ENCODE measurements at places on chromosomes 12 and 14.

GRCh38 chr14:94638339-94638738, 26.1 kb downstream of the SERPINA3 start:
- no peak for DNase-seq

DNA sequence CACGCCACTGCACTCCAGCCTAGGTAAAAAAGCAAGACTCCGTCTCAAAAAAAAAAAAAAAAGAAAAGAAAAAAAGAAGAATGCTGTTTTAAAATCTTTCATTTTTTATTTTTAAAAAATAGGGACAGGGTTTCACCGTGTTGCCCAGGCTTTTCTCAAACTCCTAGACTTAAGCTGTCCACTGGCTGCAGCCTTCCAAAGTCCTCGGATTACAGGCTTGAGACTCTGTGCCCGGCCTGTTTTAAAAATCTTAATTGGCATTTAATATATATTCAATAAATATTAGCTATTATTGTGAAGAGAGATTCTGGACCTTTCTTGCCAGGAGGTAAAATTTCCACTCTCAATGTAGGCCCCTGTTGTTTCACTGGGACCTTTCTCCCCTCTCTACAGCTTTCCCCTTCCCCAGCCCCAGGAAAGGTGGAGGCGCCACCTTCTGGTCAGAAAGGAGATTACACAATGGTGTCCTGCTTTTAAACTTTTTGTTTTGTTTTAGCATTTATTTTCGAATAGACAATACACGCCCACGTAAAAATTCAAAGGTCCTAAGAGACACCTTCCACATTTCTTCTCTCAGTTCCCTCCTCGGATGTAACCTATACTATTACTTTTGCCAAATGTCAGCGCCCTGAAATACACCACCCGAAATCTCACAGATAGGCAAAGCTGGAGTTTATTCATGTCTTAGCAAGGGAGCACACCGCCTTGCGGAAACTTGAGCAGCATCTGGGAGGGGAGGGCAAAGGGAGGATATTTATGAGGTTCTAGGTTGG, 23.8 kb upstream of the PHC1 start:
- peak; percentile 14 for DNase-seq

- DNase-seq, result no peak
Observed at GRCh38 chr12:23431006-23431405, 518.5 kb downstream of the SOX5 start.

DNA sequence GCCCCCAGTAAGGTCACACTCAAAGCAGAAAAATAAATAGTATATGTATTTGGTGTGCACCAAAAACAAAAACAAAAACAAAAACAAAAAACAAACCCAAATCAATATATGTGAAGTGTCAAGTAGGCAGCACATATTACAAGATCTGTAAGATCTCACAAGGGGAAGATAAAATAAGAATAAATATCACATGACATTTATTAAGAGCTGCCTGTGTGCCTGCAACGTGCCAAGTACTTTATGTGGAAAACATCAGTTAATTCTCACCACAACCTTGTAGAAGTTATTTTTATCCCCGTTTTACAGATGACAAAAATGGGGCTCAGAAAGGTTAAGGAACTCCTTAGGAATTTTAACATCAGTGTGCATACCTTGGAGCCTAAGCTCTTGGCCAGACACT, 26.6 kb downstream of the TRIM9 start:
- DNase-seq, result no peak

DNA sequence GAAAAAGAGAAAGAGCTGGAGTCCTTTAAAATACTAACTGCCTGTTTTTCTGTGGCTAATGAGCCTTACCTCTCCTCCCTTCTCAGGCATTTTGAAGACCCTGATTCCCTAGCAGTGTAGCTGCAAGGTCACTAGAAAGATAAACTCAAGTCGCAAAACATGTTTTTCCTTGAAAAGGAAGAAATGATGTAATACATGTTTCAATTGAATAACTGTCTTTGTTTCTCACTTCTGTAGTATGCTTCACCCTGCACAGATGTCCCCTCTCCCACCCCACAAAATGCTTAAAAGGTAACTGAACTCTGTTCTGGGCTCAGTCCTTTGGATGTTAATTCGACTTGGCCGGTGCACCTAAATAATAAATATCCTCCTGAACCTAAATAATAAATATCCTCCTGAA, 1350.3 kb downstream of the TMEM121 start:
- DNase-seq, result no peak

DNA sequence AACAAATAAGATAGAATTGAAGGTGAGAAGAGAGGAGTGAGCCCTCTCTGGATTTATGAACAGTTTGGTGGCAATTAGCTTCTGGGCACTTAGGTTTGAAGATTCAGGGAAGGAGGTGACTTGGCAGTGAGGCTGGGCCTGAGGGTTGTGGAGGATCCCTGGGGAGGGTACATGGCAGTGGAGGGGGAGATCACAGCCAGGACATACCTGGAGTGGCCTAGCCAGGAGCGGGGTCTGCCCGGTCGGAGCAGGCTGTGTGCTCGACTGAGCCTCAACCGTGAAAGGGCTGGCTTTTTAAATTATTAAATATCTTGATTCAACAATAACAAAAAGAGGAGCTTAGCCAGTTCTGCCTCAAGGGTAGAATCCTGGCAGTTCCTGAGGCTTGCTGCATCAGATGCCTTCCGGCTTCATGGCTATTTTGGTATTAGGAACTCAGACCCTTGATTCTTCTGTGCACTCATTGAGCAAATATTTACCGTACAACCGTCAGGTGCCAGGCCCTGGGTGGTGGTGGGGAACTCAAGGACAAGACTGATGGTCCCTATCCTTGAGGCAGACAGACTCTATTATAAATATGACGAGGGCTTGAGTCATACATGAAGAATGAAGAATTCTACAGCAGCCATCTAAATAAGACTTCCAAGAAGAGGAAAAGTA, 73.4 kb downstream of the SPTB start:
- peak; percentile 28 for DNase-seq

GRCh38 chr14:72744416-72745120, 149.3 kb downstream of the DPF3 start:
- DNase-seq, result no peak

DNA sequence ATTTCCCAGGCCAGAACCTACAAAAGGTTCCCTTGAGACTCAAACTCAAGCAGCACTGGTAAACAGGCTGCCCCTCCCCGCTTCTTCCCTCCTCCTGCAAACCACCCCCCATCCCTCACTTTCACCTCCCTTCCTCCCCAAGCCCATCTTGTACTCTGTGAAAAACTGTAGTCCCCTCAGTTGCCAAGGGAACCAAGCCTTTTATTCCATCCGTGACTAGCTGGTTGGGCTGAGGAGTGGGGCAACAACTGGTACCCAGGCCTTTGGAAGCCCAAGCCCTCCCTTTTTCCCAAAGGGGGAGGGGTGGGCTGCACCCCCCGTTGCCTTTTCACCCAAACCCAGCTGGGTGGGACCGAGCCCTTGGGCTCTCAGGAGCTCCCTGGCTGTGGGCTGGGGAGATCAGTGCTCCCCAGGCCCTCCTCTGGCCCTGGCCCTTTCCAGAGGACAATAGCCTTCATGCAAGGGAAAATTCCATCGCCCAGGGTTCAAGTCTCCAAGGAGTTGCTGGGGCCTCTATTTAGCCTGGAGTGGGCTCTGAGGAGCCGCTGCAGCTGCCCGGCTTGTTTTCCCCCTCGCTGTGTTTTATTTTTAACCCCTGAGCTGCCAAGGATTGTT, 61.9 kb downstream of the ZFP36L1 start:
- no peak for DNase-seq

DNA sequence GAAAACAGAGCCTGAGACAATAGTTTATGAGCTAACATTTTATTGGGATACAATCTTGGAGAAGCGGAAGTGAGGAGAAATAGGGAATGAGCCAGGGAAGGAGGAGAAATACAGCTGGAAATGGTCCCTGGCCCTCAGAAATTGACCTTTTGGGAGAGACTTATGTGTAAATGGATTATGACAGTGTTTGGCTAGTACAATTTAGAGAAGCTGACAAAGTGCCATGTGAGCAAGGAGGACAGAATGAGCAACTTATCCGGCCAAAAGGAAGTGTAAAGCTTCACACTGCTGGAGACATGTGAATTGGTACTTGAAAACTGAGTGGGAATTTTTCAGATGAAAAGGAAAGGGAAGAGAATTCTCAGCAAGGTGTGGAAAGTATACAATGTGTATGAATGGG, 2.9 kb downstream of the GLIPR1 start:
- no peak for DNase-seq

GRCh38 chr14:49553106-49553505, 33.1 kb downstream of the RPS29 start:
- no peak for DNase-seq

DNA sequence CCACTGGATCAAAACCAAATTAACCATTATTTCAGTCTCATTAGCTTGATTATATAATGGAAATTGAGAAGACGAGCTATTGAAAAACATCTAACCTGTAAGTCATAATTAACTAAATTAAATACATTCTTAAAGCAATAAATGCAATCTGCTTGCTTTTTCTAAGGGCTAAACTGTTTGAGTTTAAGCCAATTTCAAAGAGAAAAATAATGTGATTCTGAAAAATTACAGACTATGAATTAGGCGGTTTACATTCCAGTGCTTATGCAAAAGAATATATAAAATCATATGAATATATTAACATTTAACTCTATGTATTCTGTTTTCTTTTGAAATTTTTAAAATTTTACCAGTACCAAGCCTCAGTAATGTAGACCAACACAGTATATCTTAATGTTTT, 1349.4 kb downstream of the FSCB start:
- no peak for DNase-seq

DNA sequence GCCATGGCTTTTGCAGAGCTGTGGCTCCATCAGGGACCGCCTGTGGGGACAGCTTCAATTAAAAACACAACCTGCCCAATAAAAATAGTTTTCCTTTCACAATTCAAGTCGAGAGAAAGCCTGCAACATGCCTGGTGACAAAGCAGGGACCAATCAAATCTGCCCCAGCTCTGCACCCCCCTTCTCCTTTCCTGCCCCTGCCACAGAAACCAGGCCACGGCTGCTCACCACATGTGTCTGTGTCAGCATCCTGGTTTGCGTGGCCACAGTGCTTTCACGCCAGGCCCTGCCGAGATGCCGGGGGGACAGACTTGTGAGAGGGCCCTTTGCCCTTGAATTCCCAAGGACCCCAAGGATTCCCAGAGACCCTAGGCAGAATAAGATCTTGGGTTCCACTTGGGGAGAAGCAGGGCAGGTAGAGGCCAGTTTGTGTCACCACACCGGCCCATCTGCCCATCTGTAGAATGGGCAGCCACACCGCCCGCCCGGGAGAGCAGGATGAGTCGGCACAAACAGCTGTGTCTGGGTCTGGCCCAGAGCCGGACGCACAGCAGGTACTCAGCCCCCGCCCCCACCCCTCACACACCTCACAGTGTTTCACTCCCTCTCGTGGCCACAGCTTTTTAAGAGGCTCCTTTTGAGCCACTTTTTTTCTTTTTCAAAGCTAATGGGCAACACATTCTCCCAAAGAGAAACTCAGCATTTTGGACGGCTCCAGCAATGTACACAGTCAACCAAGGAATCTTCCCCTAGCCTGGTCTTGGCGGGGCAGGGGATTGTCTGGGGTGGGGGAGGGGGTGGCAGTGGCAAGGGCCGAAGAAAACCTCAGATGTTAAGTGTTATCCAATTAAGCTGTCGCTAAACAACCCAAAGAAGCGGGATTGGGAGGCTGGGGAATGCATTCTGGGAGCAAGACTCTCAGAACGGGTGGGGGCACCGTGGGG, 41.5 kb downstream of the BCL11B start:
- DNase-seq, result no peak

- DNase-seq, result no peak
Observed at GRCh38 chr14:44154874-44155273, 352.2 kb downstream of the FSCB start.

DNA sequence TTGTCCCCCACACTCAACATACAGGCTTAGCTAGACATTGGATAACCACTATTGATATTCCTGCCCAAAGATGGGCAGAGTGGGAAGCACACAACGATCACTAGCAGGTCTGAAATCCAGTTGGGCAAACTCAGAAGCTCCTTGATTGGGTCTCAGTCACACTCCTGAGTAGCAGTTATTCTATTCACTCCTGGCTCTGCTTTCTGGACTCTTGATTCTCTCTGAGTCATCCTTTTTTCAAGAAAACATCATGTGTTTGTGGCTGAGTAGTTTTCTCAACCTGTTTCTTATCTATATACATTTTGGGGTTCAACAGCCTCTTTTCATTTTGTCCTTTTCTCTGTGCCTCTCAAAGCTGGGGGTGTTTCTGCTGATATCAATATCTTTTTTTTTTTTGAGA, 46.0 kb upstream of the MANSC4 start:
- no peak for DNase-seq

GRCh38 chr12:115129727-115130126, 445.8 kb upstream of the TBX3 start:
- no peak for DNase-seq

DNA sequence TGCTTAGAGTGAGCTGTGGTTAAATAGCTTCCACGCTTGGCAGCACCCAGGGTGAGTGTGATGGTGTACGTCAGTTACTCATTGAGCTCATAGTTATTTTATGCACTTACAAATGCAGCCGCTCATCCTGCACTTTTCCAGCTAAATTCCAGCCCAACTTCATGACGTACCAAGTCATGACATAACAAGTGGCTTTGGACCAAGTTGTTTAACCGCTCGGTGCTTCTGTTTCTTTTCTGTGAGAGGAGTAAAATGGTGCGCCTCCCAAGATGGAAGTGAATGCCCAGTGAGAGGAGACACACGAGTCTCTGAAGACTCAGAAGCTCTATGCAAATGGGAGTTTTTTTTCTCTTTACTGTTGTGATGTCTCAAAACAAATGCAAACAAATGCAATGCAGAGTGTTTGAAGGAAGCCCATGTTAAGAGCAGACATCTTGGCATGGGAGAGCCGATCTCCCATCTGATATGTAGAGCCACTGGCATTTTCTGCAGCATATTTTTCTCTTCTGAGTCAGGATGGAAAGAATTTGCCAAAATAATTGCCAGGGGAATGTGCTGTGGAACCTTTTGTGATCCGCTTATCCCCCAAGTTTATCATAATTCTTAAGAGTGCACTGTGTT, 72.2 kb downstream of the FBXW8 start:
- peak; percentile 32 for DNase-seq

GRCh38 chr12:72574138-72574537, 302.0 kb downstream of the TRHDE start:
- no peak for DNase-seq

- peak; percentile 6 for DNase-seq
Observed at GRCh38 chr12:108308395-108309085, 30.6 kb downstream of the CMKLR1 start.

DNA sequence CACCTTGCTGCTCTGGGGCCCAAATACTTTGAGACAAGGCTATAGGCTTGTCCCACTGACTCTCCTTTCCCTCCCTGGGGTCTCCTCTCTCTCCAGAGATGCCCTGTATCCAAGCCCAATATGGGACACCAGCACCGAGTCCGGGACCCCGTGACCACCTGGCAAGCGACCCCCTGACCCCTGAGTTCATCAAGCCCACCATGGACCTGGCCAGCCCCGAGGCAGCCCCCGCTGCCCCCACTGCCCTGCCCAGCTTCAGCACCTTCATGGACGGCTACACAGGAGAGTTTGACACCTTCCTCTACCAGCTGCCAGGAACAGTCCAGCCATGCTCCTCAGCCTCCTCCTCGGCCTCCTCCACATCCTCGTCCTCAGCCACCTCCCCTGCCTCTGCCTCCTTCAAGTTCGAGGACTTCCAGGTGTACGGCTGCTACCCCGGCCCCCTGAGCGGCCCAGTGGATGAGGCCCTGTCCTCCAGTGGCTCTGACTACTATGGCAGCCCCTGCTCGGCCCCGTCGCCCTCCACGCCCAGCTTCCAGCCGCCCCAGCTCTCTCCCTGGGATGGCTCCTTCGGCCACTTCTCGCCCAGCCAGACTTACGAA, 3.1 kb downstream of the NR4A1 start:
- no peak for DNase-seq
